Stimulated activated CD8-positive, alpha-beta memory T cell treated with anti-CD3 and anti-CD28 coated beads, Interleukin-2, amount 100 ng/mL, for 48 hours (primary cell): ENCODE measurements at places on chromosomes 2 and 18.

- DNase-seq = no peak
Measured at GRCh38 chr2:106706283-106706682, 179.7 kb downstream of the ST6GAL2 start.

GRCh38 chr2:45024600-45025291 lies 15.5 kb upstream of the SIX2 start:
- no peak for DNase-seq

DNA sequence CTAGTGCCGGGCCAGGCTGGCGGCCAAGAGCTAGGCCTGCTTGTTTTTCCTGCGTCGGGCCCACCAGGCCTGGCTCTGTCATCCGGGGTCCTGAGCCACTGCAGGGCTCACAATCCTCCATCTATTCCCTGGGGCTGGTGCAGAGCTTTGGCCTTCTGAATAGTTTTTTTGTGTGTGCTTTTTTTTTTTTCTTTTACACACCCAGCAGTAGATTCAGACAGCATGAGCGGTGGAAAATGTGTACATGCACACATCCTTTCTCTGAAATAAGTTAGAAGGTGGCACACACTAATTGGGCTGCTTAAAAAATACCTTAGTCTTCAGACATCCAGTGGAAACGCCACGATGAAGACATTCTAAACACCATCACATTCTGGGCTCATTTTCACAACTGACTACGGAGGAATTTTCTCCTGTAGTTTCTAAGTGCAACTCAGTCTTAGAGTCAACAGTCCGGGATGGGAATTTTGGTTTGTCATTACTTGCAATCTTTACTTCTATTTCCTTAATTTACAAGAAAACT lies 6.1 kb downstream of the ZFP36L2 start:
- no peak for DNase-seq

GRCh38 chr2:40225670-40226210 lies 226.2 kb downstream of the SLC8A1 start:
- DNase-seq = no peak

DNA sequence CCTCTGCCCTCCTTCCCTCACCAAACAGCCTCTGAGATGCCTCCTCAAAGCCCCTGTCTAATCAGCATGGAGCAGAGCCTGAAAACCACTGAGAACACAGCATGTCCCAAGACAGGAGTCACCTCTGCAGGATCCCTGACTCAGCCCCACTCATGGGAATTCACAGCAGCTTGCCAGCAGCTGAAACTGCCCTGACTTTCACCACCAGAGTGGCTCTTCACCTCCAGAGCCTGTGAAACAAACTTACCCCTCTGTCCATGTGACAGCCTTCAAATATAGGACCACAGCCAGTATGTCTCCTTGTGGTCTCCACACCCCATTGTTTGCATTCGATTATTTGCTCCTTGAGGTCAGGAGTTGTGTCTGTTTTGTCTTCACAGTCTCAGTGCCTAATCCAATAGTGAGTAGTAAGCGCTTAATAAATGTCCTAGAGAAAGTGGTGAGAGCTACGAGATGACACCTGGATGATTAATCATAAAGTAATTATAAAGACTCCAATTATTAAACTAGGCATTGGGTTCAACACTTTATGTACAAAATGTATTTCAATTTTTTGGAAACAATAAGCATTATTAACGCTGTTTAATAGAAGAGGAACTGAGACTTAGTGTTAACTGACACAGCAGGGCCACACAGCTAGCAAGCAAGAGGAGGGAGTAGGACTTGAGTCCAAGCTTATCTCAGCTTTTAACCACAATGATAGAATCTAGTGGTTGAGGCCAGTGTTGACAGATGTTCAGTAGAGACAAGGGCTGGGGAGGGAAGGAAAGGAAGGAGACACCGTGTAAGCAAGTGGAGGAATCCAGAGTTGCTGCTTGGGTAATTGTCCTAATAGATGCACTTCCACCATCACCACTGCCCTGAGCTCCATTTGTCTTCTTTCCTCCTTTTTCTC lies 358.7 kb upstream of the TNP1 start:
- DNase-seq = no peak

DNA sequence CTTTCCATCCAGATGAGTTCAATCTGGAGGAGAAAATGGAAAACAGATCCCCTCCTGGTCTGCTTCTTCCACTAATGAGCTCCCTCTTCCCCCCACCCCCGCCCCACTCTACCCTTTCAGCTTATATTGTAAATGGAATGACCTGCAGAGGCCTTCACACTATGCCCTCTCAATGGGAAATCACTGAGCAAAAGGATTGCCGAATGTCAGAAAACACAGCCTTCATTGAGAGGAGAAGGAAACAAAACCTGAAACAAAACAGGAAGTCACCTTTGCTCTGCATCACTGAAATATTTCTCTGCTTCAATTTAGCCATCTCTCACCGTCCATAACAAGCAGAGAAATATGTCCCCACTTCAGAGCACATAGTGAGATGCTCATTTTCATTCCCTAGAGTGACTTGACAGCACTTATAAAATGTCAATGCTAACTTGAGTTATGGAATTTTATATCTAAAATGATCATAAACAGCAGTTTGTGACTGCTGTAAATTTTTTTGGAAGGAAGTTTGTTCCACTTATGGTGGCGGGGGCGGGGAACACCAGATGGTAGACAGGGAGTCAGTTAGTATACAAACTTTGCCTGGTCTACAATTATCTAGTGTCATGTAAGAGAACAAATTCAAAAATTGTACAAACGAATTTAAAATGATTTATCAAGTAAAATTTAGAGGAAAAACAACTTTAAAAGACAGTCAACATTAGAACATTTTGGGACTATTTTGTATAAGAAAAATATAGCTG lies 1.8 kb upstream of the FRZB start:
- DNase-seq = no peak

DNA sequence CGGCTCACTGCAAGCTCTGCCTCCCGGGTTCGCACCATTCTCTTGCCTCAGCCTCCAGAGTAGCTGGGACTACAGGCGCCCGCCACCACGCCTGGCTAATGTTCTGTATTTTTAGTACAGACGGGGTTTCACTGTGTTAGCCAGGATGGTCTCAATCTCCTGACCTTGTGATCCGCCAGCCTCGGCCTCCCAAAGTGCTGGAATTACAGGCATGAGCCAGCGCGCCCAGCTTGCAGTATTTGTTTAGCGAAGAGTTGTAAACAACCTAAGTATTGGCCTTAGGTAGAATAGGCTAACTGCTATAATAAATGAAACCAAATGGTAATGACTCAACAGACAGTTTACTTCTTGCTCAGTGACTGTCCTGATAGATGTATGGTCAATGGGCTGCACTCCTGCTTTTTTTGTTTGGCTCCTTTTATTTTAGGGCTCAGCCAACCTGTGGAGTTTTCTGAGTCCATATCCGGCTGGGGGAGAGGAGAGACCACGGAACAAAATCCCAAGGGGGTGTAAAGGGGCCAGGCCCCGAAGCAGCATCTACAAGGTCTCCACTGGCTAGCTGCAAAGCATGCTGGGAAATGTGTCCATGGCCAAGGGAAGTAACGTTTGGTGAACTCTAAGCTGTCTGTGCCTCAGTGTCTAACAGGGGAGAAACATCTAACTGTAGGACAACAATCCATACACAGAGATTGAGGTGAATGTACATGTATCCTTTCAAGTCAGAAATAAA lies 841.0 kb upstream of the ID2 start:
- no peak for DNase-seq

GRCh38 chr2:69021727-69022126 lies 8.7 kb downstream of the ANTXR1 start:
- DNase-seq = no peak

GRCh38 chr2:46230115-46230571 lies 67.1 kb upstream of the EPAS1 start:
- no peak for DNase-seq

DNA sequence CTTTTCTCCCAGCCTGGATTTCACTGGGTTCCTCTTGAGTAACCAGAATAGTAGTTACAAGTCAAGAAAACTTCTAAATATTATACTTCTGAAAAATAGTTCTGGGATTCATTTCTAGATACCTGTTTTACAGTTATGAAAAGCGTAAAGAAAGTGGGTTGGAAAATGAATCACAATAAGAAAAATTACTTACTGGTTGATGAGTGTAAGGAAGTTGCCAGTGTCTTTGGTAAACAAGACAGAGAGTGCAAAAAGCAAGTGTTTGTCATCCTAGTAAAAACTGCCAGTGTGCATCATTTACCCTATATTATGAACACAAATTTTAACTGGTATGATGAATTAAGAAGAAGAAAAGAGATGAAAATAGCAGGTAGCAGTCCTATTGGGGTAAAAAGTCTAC lies 88.9 kb downstream of the R3HDM1 start:
- DNase-seq = no peak

GRCh38 chr18:11149441-11150270 lies at the start of gene PIEZO2:
Gene PIEZO2, minus strand, starts transcription at chr18:11149569. Its CDS starts 981 bp downstream, at chr18:11148588.
- no peak for DNase-seq

GRCh38 chr2:240934701-240935102 lies 28.6 kb downstream of the CROCC2 start:
- no peak for DNase-seq

- DNase-seq = no peak
Measured at GRCh38 chr18:27746241-27746640, 430.7 kb downstream of the CDH2 start.

DNA sequence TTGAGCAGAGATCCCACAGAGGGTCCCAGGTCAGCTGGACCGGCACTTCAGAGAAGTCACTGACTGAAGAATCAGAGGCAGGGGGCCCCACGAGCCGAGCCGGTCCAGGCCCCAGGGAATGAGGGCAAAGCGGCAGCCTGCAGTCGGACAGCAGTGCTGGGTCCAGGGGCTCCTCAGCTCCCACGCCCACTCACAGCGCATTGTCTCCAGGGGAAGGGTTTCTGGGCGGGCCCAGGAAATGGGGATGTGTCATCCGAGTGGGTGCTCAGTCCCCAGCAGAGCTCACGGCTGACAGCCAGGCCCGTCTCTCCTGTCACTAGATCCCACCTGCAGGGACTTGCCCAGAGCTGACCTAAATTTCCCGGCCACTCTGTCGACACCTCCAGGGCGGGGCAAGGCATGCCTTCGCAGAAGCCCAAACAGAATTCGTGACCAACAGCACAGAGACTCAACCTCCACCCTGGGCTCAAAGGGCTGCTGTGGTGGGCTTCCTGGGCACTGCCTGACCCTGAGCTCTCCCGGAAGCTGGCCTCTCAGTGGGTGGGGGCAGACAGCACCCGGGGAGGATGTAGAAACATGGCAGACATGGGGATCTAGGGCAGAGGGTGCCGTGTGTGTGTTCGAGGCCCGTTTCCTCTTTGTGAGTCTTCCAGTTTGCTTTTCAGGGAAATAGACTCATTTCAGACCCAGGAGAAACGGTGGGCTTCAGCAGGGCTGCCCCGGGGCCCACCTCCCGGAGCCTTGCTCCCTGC lies 42.1 kb upstream of the TAF1B start:
- no peak for DNase-seq

- no peak for DNase-seq
Measured at GRCh38 chr2:32844253-32844652, 102.5 kb upstream of the LTBP1 start.
